Thoracic aorta endothelial cell (primary cell): ENCODE measurements at places on chromosomes 16 and 17. TPM values are rescaled to one million over a fixed set of nuclear protein-coding genes. Genes with fewer than 3 reads are reported as not detected.

The BAIAP3 gene
- 0.29 and 0.53 TPM in 2 replicates for total RNA-seq

The ABI3 gene
- 25.7 and 45.7 TPM in 2 replicates for total RNA-seq

The CHST4 gene
- not detected in 2 replicates for total RNA-seq

The ACE gene
- 29.1 and 41.6 TPM in 2 replicates for total RNA-seq

The OTOP2 gene
- not detected in 2 replicates for total RNA-seq

The EPX gene
- not detected in 2 replicates for total RNA-seq

The WFDC1 gene
- not detected in 2 replicates for total RNA-seq

The ZNF598 gene
- 26.7 and 36.5 TPM in 2 replicates for total RNA-seq
